ENCODE measurements at places on chromosomes 13 and 19. TPM values are rescaled to one million over a fixed set of nuclear protein-coding genes. Genes with fewer than 3 reads are reported as not detected.
A peak's percentile ranks its signal among the peaks of the same experiment; 100 is the strongest.

- no peak for DNase-seq
These were observed 342.4 kb downstream of the KCNRG start for GRCh38 chr13:50357586-50358118.

GRCh38 chr19:38699027-38699346 is 45.3 kb downstream of the CAPN12 start:
- peak; percentile 32 for DNase-seq

DNA sequence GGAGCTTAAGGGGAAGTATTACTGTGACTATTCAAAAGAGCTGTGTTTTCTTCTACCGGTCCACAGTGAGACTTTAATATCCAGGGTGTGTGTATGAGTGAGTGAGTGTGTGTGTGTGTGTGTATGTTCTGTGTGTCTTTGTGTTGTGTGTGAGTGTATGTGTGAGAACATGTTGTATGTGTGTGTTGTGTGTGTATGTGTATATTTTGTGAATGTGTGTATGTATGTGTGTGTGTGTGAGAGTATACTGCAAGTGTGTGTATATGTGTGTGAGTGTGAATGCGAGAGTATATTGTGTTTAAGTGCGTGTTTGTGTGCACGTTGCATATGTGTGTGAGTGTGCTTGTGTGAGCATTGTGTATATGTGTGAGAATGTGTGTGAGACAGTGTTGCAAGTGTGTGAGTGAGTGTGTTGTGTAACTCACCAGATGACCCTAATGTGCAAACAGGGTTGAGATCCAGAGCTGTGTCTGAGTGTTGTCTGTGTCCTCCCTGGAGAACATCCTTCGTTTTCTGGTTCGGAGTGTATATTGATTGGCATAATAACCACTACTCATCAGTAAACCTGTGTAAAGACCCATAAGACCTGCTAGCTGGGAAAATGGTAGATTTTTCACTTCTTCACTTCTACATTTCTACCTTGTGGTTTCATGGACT is 101.1 kb upstream of the RNF113B start:
- DNase-seq, result no peak

GRCh38 chr13:97327506-97328221 is 105.5 kb downstream of the MBNL2 start:
- no peak for DNase-seq

Gene MIR17HG
- total RNA-seq, result 11.7 TPM

Gene LRG1
- 1.5 TPM for total RNA-seq

Measured in activated naive CD4-positive, alpha-beta T cell treated with anti-CD3 and anti-CD28 coated beads for 36 hours (primary cell).